H7 (cell line): ENCODE measurements at places on chromosomes 6 and 20.

GRCh38 chr20:37380864-37381579 is 35.1 kb downstream of the SRC start:
- DNase-seq, result no peak

DNA sequence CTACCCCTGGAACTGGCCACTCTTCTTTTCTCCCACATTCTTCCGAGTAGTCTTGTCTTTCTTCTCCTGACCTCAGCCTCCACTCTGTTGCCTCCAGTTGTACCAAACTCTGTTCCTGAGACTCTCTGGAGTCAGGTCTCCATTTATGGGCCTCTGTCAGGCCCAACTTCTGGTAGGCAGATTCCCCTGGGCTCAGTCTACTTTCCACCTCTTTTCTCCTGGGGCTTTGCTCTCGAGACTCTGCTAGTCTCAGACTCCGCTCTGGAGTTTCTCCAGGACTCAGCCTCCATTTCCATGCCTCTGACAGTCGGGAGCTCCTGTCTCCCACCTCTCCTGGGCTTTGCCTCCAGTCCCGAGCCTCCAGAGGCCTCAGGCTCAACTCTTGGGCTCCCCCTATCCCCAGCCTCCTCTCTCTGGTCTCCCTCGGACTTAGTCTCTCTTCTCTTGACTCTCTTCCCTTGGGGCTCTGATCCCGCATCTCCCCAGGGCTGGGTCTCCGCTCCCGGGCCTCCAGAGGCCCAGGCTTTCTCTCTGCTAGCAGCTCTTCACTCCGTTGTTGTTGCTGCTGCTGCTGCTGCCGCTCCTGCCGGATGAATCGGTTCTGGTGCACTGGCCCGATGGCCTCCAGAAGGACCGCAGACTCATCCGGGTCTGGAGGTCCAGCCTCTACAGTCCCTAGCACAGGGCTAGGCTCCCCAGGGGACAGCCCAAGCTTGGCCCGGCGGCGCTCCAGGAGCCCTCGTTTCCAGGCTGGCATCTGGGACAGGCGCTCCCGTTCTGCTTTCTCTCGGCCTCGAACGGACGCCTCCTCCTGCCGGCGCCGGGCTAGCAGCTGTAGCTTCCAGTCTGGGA is 1.1 kb downstream of the PPP1R18 start:
- peak; percentile 64 for DNase-seq

- DNase-seq, result no peak
These were observed 51.6 kb downstream of the MBOAT1 start for GRCh38 chr6:20160541-20161283.

- no peak for DNase-seq
These were observed 269.5 kb upstream of the CITED2 start for GRCh38 chr6:139643986-139644385.

DNA sequence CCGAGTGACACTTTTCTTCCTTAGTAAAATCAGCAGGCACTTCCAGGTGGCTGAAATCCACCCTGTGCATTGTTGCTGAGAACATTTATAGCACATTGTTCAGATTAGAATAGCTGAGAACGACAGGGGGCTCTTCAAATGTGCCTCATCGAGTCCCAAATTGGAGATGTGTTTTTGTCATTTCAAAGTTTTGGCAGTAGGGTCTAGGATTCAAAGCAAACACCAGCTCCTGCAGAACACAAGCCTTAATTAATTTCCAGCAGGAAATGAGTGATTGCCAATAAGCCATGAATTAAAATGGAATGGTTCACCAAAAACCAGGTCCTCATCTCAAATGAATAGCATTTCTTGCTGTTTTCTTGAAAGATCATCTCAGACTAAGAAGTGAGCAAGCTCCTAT is 171.6 kb downstream of the PLCB1 start:
- DNase-seq, result no peak

DNA sequence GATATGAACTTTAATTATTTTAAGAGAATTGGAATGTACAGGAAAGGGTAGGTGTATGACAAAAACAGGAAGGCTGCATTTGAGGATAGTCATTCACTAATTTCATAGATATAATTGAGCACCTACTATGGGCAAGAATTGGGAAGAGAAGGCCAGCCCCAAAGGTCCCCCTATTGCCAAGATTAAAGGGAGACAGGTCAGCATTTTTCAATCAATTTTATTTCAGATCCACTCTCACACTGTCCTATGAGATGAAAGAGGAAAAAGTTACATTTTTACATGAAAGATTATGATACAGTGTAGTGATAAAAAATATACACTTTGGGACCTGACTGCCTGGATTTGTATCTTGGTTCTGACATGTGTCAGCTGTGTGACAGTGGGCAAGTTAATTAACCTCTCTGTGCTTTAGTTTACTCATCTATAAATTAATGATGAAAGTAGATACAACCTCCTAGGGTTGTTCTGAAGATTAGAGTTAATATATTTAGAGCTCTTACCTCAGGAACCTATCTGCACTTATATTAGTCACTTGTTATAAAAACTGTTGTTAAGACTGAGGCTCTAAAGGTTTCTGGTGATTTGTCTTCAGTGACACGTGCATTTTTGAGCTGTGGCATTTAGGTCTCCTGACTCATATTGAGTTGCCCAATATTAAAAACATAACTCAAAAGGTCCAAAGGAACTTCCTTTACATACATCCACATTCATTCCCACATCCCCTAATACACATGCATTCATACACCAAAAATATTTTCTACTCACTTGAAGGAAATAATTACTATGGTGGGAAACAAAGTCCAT is 45.7 kb downstream of the SCGN start:
- no peak for DNase-seq

DNA sequence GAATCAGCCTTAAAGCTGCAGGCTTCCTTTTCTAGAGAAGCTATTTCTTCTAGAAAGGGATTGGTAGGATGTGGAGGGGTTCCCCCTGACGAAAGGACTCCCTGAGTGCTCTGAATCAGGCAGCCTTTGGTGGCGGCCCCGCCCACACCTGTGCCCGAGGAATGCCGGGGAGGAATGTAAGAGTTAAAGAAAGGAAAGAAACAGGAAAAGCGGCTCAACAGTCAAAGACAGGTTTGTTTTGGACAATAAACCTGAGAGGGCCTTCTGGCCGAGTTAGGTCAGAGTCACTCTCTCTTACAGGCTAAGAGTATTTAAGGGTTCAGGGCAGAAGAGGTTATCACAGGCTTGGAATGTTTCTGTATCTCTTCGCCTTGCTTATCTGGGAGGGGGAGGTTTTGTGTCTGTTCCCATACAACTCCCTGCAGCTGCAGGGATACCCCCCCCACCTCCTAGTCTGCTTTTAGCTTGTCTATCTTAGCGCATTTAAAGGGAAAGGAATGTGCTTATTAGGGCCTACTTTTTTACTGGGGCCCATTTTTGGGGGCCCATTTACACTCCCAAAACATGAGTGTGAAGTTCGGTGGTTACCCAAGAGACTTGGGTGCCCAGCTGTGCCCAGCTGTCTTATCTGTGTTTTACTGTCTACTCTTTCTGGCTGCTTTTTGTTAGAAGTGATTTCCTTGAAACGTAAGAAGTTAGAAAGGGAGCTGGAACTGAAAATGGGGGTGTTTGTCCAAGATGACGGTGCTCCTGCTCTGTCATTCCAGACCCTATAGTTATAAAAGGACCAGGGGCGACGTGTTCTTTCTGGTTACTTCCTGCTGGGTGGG is 32.8 kb downstream of the DYNLT1 start:
- DNase-seq, result peak; percentile 88

DNA sequence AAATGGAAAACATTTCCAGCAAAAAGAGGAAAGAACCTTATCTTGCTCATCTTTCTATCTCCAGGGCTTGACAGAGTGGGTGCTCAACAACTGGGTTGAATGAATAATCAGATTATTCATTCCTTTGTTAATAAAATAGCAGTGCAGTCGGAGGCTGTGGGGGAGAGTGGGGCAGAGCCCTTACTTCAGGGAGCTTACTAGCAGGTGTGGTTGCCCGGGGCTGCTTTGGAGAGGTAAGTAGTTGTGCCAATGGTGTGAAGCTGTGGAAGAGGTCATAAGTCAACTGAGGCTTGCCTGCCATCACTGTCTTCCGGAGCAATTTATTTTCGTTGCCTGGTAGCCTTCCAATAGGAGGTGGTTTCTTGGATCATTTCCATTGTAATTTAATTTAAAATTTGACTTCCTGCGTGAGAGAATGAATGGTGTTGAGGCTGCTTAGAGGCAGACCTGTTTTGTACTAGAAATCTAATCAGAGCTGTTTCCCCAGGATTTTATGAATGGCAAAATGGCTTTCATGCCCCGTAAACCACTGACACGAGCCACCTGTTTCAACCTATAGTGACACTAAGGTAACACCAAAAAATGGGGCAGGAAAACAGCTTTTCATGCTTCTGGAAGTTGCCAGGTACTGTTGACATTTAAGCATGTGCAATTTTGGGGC is 51.4 kb downstream of the ZDHHC14 start:
- peak; percentile 30 for DNase-seq

DNA sequence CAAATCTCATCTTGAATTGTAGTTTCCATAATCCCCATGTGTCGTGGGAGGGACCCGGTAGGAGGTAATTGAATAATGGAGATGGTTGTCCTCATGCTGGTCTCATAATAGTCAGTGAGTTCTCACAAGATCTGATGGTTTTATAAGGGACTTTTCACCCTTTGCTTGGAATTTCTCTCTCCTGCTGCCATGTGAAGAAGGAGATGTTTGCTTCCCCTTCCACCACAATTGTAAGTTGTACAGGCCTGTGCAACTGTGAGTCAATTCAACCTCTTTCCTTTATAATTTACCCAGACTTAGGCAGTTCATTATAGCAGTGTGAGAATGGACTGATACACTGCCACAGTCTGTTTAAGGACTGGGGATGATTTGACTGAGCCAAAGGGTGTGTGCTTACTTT is 44.7 kb downstream of the NKAIN2 start:
- DNase-seq, result no peak

- no peak for DNase-seq
These were observed 51.4 kb upstream of the EMILIN3 start for GRCh38 chr20:41418031-41418430.

GRCh38 chr6:11875325-11876109 is 96.9 kb upstream of the ADTRP start:
- DNase-seq, result no peak
